ENCODE measurements at places on chromosomes 6 and 20.

GRCh38 chr6:44631968-44632367, 244.5 kb downstream of the CDC5L start:
- DNase-seq, result no peak

GRCh38 chr20:13325033-13325432, 104.0 kb downstream of the ISM1 start:
- no peak for DNase-seq

DNA sequence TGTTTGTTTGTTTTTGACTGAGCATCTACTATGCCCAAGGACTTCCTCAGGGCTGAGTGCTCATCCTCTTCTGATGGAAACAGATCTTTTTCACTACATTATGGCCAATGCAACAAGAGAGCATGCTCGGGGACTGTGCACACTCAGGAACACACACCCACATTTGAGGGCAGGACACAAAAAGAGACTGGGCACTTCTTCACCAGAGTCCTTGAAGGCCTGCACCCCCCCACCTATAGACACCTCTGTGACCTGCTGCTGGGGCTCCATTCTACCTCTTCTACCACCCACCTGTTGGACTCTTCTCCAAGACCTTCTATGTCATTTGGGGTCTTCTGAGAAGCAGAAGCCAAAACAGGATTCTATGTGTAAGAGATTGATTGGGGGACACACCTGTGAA, 9.2 kb upstream of the MAFB start:
- DNase-seq, result no peak

DNA sequence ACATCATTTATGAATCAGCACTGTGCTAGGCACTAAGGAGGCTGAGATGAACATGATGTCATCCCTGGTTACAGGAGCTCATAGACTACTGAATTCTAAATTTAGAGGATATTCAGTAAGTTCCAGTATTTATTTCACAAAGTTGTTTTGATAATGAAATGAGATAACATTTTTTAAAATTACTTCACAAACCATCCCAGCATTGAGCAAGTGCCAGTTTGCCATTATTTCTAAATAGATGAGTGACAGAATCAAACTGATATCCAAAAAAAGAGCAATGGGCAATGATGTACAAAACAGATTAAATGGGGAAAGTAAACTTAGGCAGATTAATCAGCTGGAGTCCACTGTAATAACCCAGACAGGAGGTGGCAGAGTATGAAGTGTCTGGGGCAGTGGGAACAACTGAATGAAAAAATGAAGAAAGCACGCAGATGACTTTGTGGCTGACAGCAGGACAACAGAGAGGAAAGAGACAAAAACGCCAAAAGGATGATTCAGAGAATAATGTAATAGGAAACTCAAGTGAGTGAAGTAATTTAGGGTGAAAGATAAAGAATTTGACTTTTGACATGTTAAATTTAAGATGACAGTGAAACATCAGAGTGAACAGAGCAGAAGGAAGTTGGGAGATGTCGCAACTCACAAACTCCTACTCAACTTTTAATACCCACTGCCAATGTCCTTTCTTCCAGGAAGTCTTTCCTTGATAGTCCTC, 70.2 kb downstream of the RCAN2 start:
- no peak for DNase-seq

DNA sequence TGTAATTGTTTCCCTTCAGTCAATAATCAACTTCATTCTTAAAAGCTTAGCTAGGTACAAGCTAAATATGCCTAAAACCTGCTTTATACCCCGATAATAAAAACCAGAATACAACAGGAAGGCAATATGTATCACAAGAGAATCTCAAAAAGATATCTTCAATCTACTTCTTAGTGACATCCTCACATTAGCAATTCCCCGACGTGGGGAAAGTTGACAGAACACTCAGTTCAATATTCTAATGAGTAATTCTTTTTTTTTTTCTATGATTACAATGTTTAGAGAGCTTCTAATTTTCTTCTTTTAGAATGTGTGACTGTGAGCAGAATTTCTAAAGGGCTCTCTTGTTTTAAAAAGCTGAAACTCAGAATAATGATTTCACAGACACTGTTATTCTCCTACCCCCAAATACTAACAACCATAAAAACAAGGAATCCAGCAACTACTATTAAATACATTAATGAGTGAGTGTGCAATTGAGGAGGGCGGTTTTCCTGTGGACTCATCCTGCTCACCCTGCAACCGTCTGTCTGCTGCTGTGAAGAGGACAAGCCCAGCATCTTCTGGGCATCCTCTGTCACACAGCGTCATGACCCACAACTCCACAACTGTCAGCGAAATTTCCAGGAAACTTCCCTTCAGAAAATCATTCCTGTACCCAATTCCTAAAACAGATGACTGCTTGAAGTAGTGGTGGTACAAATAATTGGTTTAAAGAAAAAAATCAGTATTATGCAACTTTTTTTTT, 68.1 kb downstream of the DTNBP1 start:
- DNase-seq, result no peak

DNA sequence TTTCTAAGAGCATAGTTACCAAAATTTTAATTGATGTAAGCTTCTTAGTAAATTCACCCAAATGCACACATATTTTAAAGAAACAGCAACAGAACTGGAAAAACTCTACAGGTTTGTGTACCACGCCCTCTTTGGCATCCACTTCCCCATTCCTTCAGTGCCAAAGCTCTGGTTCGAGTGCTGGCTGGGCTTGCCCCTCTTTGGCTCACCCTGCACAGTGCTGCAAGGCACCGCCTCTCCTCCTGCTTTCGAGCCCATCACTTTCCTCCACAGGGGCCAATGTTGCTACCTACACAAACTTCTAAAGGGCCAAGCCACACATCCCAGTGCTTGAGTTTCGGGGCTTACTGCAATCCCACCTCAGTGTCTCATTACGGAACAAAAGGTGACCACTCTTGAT, 9.6 kb downstream of the LRP11 start:
- no peak for DNase-seq

DNA sequence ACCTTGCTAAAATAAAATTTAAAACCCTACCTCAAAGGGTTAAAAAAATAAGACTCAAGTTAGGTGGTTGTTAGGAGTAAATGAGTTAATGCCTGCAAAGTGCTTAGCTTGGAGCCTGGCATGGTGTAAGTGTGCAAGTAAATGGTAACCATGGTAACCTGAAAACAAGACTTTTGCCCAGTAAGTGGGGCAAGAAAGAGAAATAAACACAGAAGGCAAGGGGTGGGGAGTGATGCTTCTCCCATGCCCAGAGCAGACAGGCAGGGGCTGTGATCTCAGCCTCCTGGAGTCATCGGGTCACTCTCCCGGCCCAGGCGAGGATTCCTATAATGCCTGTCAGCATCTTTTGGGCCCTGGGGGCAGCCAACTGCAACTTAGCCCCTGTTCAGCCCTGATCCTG, 59.2 kb upstream of the SLC32A1 start:
- DNase-seq, result no peak

- DNase-seq, result no peak
Observed at GRCh38 chr6:166850677-166851076, 105.7 kb downstream of the RNASET2 start.

DNA sequence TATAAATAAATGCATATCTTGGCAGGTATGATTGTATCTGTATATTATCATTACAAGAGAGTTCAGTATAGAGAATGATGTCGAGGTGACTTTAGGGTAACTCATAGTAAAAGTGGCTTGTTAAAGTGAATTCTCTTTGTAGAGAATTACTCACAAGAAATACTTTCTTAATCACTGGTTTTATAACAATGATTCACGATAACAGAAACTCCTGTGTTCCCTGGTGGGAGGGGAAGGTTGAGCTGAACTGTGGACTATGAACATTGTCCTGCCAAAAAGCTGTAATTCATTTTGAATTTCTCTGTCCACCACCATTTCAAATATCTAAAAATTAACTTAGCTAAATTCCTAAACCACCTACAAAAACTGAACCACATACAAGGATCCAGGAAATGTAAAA, 7.7 kb downstream of the TPMT start:
- DNase-seq, result no peak

DNA sequence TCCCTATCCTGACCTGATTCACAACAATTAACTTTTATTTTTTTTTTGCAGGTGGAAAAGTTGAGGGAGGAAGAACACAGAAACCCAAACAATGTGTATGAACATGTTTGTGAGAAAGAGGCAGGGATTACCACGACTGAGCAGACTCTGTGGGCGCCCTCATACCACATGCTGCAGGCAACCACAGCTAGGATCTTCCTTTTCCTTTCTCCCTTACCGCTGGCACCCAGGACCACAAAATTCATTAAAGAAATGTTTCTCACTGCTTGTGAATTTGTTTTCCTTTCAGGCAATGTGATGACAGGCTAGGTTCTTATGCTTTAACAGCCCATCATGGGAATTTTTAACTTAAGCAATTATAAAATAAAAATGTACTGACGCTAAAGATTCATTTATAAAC, 287.1 kb downstream of the GMDS start:
- no peak for DNase-seq

DNA sequence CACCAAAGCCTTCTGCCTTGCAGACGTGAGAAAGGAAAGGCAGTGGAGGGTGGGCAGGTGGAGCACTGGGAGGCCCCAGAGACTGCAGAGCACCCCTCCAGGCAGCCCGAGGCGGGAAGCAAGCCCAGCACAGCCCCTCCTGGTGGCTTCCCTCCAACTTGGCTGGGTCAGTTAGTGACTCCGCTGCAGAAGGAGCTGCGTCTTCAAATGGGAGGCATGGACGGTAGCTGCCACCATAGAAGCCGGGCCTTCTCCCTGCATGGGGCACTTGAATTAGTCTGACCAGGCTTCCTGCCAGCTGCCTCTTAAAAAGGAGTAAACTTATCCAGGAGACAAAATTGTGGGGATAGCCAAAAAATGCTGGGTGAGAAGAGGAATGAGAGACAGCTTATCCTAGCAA, 88.0 kb upstream of the RPS6KA2 start:
- DNase-seq, result no peak
